Stimulated activated CD8-positive, alpha-beta memory T cell treated with anti-CD3 and anti-CD28 coated beads, Interleukin-2, amount 100 ng/mL, for 48 hours (primary cell): ENCODE measurements at places on chromosomes 16 and 17.

DNA sequence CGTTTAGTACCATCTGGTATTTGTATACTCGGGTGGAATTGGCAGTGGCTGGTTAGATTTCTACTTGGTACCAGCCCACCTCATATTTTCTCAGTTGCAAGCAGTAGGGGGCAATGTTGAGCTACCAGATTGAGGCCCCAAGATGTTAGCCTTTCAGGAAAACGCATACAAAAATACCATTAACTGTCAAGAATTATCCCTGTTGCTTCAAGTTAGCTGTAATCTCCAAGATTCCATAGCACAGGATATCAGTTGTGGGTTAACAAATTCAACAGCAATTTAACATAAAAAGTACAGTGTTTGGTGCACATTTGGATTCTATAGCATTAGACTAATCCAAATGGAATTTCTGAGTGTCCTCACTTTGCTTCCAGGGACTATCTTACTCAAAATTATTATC lies 188.2 kb downstream of the FTO start:
- peak; percentile 29 for DNase-seq

- no peak for DNase-seq
These were observed 34.8 kb upstream of the NDRG4 start for GRCh38 chr16:58464916-58465731.

- peak; percentile 47 for DNase-seq
These were observed 37.2 kb upstream of the BCAR1 start for GRCh38 chr16:75288596-75289120.

DNA sequence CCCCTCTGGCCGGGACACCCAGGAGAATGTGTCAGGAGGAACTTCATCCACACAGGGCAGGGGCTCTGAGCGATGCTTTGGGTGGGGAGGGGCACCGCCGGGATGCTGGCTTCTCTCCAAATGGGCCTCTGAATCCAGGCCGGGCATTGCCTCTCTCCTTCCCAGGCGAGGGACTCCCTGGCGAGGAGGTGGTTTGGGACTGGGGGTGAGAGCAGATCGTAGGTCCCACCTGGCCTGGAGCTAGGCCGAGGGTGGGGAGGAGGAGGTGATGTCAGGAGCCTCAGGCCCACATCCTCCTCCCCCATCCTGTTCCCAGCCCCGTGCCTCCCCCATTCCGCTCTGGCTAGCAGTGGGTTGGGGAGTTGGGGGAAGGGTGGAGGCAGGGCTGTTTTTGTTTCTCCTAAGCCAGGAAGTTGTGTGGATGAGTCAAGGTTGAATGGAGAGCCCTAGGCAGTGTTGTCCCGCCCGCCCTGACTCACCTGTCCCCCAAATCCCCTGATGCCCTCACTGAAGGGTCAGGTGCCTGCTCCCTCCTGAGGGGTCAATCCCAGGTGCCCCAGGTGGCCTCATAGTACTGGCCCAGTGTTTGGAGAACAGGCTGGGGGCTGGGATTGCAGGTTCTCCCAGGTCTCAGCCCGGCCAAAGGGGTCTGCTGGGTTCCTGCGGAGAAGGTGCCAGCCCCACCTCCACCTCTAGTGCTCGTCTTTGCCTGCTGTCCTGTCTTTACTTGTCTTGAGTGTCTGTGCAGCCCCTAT lies 2.8 kb downstream of the GRB7 start:
- no peak for DNase-seq

- no peak for DNase-seq
These were observed 3.6 kb downstream of the CMC2 start for GRCh38 chr16:81003064-81003463.

- no peak for DNase-seq
These were observed 20.0 kb downstream of the TEKT1 start for GRCh38 chr17:6811510-6811909.

- no peak for DNase-seq
These were observed 43.6 kb downstream of the HOXB1 start for GRCh38 chr17:48487221-48487620.
